Activated CD4-positive, CD25-positive, alpha-beta regulatory T cell treated with anti-CD3 and anti-CD28 coated beads, Interleukin-2, amount 50 U/mL, for 16 hours (primary cell): ENCODE measurements at places on chromosomes 5 and 9.

DNA sequence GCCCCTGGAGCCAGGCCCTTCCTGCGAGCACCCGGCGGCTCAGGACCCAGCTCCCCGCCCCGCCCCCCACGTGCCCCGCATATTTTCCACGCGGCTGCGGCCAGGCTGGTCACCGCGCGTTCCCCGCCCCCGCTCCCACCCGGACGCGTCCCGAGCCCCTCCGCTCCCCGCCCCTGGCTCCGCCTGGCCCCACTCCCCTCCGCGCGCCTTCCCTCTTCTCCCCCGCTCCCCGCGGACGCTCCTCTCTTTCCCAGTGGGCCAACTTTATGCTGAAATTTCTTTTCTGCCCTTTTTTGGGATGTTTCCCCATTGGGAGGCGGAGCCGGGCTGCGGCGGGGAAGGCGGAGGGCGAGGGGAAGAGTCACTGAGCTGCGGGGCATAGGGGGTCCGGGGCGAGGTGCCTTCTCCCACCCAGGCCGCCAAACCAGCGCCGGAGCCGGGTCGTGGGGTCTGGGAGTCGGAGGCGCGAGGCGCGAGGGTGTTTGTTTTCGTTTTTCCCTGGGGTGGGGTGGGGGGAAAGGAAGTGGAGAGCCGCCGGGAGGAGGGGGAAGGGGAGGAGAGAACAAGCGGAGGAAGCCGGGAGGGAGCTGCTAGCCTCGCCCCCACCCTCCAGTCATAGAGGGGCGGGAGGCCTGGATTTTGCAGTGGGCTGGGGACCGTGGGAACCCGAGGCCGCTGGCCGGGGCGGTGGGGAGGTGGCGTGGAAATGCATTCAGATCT is 1.0 kb upstream of the TPM2 start:
- DNase-seq, result no peak

- DNase-seq, result no peak
Observed at GRCh38 chr9:131774636-131775035, 34.8 kb upstream of the RAPGEF1 start.

- no peak for DNase-seq
Observed at GRCh38 chr5:103177543-103177942, 57.4 kb downstream of the PPIP5K2 start.

DNA sequence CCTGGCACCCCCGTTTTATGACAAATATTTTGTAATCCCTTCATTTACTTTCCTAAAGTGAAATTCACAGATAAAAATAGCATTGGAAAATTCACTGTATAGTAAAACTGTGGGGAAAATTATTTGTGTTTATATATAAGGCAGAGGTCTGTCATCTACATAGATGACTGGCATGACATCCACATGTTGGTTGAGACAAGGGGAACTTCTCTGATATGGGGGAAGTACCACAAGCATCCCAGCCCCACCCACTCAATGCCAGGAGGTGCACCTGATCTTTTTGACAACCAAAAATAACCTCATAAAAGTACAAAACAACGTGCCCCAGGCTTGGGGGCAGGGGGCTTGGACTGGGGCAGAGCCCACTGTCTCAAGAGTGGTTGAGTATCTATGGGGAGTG is 6.3 kb upstream of the TDRD7 start:
- DNase-seq, result no peak

DNA sequence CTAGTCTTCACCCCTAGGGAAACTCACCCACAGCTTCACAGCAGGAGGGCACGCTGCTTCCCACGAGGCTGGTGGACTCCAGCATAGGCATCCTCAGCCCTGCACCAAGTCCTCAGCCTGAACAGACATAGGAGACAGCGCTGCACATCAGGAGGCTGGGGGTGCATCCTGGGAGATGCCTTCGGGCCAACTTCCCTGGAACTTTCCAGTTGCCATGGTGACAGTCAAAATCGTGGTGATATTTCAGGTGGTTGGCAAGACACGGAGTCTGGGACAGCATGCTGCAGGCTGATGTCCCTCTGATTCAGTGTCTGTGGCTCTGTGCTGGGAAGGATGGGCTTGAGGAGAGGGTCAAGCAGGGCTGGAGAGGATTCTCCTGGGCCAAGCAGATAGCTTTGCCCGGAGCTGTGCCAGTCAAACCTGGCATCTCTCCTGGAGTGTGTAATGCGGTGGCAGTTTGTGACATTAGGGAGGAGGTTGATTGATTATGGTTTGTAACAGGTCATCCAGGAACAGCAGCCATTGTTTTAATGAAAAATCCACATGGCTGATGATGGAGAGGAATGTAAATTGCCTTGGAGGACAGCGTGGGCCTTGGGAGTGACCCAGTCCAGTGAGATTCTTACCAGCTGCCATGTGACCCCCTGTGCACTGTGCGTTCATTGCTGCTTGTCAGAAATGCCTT is 35.6 kb upstream of the SEMA4D start:
- DNase-seq, result no peak

DNA sequence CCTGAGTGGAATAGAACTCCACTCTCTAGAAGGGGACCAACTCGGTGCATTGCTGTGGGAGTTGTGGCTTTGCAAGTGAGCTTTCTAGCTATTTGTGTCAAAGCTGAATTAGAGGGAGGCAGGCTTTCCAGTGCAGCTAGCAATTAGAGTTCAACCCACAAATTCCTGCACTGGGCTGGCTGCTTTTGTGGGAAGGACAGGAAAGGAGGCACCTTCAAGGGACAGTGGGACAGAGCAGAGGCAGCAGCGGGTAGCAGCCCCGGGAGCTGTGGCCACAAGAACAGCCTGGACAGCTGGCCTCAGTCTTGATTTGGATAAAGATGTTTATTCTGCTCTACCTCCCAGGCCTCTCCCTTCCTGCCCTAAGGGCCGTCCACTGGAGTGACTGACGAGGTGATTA is 83.7 kb upstream of the SLIT3 start:
- no peak for DNase-seq

DNA sequence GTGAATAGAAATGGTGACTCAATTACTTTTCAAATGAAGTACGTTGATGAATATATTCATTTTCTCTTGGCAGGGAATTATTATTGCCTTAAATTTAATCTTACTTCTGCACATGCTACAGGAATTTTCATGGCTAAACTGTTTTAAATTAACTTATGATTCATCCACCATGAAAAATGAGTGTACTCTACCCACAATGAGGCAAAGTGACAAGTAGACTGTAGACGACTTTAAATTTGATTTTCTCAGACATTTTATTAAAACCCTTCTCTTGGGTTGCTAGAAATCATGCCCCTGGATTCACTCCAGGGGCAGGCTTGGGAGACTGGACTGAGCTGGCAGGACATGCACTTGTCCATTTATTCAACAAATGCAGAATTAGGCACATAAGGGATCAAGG is 23.5 kb upstream of the ERAP2 start:
- no peak for DNase-seq
